Sciatic nerve (tissue), 2 donors: ENCODE measurements at places on chromosomes 1 and 21.

DNA sequence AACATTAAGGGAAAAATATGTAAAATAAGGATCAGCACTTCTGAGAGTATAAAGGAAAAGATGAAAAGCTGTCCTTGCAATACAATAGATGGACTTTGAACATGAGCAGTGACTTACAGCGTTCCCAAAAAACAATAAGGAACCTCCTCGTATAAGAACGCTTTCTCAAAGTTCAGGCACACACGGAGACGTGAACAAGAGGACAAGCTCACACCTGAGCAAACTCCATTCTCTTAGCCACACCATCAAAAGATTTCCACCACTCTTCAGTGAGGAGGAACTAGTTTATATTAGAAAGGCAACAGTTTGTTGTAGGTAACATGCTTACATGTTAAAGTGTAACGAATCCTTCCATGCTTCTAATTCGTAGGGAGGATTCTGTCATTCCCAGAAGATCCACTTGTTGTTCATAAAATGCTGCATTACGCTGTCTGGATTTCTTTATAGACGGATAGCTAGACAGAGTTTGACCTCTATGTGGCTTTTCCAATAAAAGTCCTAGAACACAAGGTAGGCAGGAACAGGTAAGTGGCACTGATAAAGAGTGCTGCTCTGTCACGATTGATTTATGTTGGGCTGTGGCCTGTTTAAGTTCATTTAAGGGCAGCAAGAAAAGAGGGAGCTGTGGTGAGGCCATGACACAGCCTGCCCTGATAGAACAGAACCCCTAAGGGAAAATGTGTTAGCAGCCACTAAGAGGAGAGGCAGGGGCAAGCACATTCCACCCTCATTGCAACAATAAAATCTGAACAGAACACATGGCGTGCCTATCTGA is 37.0 kb upstream of the ATP1A1 start:
- DNase-seq: no peak

GRCh38 chr1:69126796-69127195 is 440.9 kb upstream of the LRRC7 start:
- no peak for DNase-seq

DNA sequence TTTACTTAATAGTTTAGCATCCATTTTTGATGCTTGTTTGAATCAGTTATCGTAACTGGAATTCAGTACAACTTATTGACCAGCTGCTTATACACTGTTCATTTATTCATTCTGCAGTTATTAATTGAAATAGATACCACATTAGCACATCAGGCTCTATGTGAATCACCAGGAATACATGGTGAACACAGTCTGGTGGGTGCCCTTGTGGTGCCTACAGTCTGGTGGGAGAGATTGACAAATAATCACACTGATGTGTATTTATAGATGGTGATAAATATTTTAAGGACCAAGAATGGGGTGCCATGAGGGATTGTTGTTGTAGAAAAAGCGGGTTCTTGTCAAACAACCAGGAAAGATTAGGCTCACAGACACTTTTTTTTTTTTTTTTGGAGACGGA is 87.6 kb downstream of the ZFYVE9 start:
- DNase-seq: no peak

GRCh38 chr1:147892731-147893214 is 9.8 kb upstream of the GJA8 start:
- no peak for DNase-seq

GRCh38 chr1:66176012-66176715 is 357.8 kb upstream of the SGIP1 start:
- no peak for DNase-seq

- DNase-seq: no peak
These were observed 151.8 kb downstream of the TENT5C start for GRCh38 chr1:117757668-117758067.

GRCh38 chr1:235642943-235643371 is 6.6 kb downstream of the GNG4 start:
- no peak for DNase-seq

DNA sequence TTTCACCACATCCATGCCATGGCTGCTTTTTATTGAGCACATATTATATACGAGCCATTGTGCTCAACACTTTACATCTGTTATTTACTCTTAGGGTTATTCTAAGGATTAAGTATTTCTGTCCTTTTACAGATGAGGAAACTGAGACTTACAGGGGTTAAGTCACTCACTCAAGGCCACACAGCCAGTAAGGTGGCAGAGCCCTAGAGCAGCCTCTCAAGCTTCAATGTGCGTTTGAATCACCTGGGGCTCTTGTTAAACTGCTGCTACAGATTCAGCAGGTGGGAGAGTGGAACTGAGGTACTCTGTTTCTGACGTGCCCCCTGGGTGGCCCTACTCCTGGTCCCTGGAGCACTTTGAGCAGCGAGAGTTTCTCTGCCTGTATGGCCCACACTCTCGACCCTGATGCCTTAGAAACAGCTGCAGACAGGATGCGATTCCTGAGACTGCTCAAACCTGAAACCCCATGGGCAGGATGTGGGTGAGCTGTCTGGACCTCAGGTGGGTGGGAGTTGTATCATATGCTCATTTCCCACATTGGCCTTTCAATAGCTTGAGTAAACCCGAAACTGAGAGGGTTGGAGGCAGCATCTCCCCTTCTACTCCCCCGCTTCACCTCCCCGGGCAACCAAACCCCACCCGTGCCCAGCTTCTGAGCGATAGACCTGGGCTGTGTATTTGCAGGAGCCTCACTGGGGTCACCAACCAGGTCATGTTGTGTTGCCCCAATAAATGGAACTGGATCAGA is 59.3 kb downstream of the MAN1C1 start:
- no peak for DNase-seq
